ENCODE measurements at places on chromosomes 3 and 15.

- H3K36me3 ChIP-seq: peaks cover 40% of the 10 kb centered on the region
- H3K27me3 ChIP-seq: no peaks in the 10 kb centered on the region
- H3K4me1 ChIP-seq: peaks cover 33% of the 10 kb centered on the region
- H3K27ac ChIP-seq: peak overlapping the region; percentile 5
Observed at GRCh38 chr3:136938334-136938733, 19.4 kb upstream of the IL20RB start.

DNA sequence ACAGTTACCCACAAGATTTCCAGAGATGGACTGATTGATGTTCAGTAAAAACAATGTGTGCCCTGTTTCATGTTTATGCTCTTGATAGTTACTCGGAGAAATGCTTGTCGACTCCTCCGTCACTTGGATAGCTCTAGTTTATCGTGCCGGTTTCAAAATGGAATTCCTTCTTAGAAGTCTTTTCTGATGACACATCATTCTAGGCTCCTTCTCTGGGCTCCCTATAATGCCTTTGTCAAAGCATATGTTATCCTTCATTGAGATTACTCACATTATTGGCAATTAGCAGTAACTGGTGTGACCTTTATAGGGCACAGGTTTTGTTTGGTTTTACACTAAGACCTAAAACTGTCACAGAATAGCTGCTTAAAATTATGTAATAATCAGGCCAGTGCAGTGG, 201.8 kb downstream of the CNTN6 start:
- H3K27me3 ChIP-seq: no peaks in the 10 kb centered on the region
- H3K36me3 ChIP-seq: no peaks in the 10 kb centered on the region

GRCh38 chr15:99454107-99454809, 111.5 kb upstream of the MEF2A start:
- peaks cover 15% of the 10 kb centered on the region for H3K27me3 ChIP-seq
- no peak for ATAC-seq
- H3K27ac ChIP-seq: no peak overlapping the region
- peaks cover 17% of the 10 kb centered on the region for H3K4me1 ChIP-seq
- H3K4me3 ChIP-seq: no peak overlapping the region

DNA sequence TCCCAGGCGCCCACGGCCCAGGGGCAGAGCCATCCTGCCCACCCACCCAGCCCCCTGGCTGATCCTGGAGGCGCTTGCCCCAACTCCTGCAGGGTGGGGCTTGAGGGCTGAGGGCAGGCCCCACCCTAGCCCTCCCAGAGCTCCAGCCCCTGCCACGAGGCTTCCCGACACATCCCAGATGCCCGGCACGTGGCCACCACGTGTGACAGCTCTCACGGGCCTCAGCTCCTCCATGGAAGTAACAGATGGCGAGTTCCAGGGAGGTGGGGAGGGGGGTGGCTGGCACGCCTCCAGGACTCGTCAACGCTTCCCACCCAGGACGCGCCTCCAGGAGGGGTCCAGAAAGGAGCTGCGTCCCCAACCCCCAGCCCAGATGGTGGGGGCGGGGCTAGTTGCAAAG, 29.1 kb downstream of the PLXND1 start:
- H3K27ac ChIP-seq: no peak overlapping the region
- peak overlapping the region; percentile 58 for H3K4me3 ChIP-seq
- H3K27me3 ChIP-seq: no peaks in the 10 kb centered on the region
- no peaks in the 10 kb centered on the region for H3K36me3 ChIP-seq
- ATAC-seq: no peak

DNA sequence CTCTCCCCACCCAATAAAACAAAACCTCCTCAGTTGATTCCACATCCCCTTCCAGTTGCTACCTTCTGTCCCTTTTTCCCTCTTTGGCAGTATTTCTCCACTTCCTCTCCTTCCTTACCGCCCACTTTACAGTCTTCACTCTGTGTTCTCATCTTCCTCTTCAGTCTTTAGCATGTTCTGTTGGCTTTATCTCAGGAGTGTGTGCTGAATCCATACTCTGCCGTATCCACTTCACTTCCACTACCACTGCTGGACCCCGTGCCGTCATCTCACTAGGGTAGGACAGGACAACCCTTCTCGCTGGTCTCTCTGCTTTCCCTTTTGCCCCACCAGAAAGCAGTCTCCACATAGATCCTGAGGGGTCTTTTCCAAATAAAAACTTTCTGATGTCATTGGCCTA, 74.3 kb downstream of the FNDC3B start:
- H3K36me3 ChIP-seq: peaks cover 52% of the 10 kb centered on the region
- no peak overlapping the region for H3K27ac ChIP-seq
- no peaks in the 10 kb centered on the region for H3K27me3 ChIP-seq
- no peak overlapping the region for H3K4me3 ChIP-seq

- no peak overlapping the region for H3K4me3 ChIP-seq
- H3K4me1 ChIP-seq: no peaks in the 10 kb centered on the region
- H3K27ac ChIP-seq: no peak overlapping the region
- no peaks in the 10 kb centered on the region for H3K36me3 ChIP-seq
- no peak for ATAC-seq
- H3K27me3 ChIP-seq: peaks cover 7% of the 10 kb centered on the region
Observed at GRCh38 chr3:40057077-40057476, 247.7 kb downstream of the MYRIP start.

DNA sequence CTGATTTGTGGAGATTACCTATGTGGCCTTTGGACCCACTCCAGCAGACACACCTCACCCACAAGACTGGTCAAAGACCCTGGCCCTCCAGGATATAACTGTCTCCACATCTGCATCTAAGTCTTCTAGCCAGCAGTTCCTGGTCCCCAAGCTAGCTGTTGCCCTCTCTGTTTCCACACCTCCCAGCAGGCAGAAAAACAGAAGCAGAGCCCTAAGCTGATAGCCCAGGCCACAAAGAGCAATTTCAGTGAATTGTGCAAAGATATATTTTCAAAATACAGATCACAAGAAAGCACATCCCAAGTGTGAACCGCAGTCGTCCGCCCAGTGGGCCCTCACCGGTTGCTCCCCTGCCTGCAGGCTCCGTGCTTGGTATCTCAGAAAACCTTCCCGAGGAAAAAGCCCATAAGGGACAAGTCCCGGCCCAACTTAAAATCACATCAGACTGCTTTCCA, 2.6 kb downstream of the TNIK start:
- peaks cover 29% of the 10 kb centered on the region for H3K4me1 ChIP-seq
- H3K36me3 ChIP-seq: peaks cover 12% of the 10 kb centered on the region
- H3K27me3 ChIP-seq: no peaks in the 10 kb centered on the region
- no peak for ATAC-seq
- H3K4me3 ChIP-seq: peak overlapping the region; percentile 99
- H3K27ac ChIP-seq: peak overlapping the region; percentile 84

GRCh38 chr15:99387421-99388168, 136.3 kb downstream of the LRRC28 start:
- no peak overlapping the region for H3K27ac ChIP-seq
- peaks cover 6% of the 10 kb centered on the region for H3K4me1 ChIP-seq
- ATAC-seq: no peak
- H3K27me3 ChIP-seq: no peaks in the 10 kb centered on the region
- no peak overlapping the region for H3K4me3 ChIP-seq

- no peak for ATAC-seq
- H3K4me3 ChIP-seq: no peak overlapping the region
- no peaks in the 10 kb centered on the region for H3K4me1 ChIP-seq
- no peak overlapping the region for H3K27ac ChIP-seq
- H3K36me3 ChIP-seq: no peaks in the 10 kb centered on the region
Observed at GRCh38 chr15:67462875-67463274, 58.1 kb upstream of the C15orf61 start.

DNA sequence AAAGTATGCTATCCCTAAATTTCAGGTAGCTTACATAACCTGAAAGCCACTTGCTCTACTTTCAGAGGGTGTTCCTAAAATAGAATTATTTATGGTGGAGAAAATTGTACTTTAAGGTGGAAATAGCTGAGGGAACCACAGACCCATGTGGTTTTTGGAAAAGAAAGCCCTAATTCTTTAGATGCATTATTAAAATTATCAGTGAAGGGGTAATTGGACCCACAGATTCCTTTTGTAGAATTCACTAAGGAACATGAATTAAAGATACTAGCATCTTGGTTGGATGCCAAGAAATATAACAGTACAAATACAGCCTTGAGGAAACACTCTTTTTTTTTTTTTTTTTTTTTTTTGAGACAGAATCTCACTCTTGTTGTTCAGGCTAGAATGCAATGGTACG, 37.8 kb downstream of the DPPA2 start:
- H3K27ac ChIP-seq: no peak overlapping the region
- no peak for ATAC-seq
- H3K4me3 ChIP-seq: no peak overlapping the region
- no peaks in the 10 kb centered on the region for H3K4me1 ChIP-seq
- no peaks in the 10 kb centered on the region for H3K36me3 ChIP-seq
- H3K27me3 ChIP-seq: peaks cover 4% of the 10 kb centered on the region

- ATAC-seq: no peak
- no peak overlapping the region for H3K4me3 ChIP-seq
- no peak overlapping the region for H3K27ac ChIP-seq
- H3K27me3 ChIP-seq: no peaks in the 10 kb centered on the region
- no peaks in the 10 kb centered on the region for H3K4me1 ChIP-seq
Observed at GRCh38 chr3:176159796-176160195, 1037.5 kb downstream of the TBL1XR1 start.

DNA sequence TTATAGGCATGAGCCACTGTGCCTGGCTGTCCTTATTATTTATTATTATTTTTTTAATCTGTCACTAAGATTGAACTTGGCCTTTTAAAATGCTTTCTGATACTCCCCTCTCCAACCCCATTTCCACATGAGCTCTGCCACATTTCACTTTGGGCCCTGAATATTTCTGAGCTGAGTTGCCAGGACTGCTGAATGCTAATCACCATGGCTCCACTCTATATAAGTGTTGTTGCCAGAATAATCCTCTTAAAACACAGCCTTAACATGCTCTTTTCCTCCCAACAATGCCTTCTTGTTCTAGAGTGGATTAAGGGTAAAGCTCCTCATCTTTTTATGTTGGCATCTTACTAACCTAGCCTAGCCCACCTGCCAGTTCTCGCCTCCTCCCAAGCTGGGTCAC, 124.4 kb downstream of the PDZRN3 start:
- H3K4me3 ChIP-seq: no peak overlapping the region
- no peak overlapping the region for H3K27ac ChIP-seq
- ATAC-seq: no peak
- no peaks in the 10 kb centered on the region for H3K4me1 ChIP-seq
- peaks cover 15% of the 10 kb centered on the region for H3K27me3 ChIP-seq

DNA sequence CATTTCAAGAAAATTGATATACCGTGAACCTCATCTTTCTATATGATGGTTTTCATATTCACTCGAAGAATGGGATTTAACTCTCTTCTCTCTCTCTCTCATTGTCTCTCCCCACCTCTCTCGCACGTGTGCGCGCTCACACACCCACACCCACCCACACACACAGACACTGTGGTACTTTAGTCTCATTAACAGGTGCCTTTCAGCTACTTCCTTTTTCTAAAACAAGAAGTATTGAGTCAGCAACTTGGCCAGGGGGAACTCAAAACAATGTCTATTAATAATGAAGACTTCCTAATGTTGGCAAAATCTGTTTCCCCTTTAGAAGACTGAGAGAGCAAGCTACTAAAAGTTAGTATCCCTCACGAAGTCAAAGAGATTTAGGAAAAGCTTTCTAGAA, 150.7 kb downstream of the TMCO5A start:
- no peak overlapping the region for H3K27ac ChIP-seq
- peak overlapping the region; percentile 4 for H3K4me3 ChIP-seq
- H3K4me1 ChIP-seq: peaks cover 5% of the 10 kb centered on the region
- peaks cover 9% of the 10 kb centered on the region for H3K27me3 ChIP-seq

GRCh38 chr3:120683213-120683612, 1.2 kb upstream of the HGD start:
- no peak for ATAC-seq
- peaks cover 9% of the 10 kb centered on the region for H3K36me3 ChIP-seq
- H3K4me1 ChIP-seq: no peaks in the 10 kb centered on the region
- H3K27ac ChIP-seq: no peak overlapping the region

DNA sequence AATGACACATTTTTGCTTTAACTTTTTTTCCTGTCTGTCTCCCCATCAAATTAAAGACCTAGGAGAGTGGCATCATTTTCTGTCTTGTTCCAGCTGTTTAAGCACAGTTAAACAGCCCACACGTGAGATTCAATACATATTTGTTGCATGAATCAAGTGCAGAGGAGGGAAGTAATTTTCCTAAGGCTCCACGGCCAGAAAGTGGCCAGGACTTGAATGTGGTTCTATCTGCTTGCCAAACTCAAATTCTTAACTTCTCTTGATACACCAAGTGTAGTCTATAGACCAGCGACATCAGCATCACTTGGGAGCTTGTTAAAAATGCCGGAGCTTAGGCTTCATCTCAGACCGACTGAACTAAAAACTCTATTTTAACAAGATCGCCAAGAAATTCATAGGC, 724.8 kb upstream of the CFAP20DC start:
- H3K4me3 ChIP-seq: no peak overlapping the region
- no peak overlapping the region for H3K27ac ChIP-seq
- H3K36me3 ChIP-seq: no peaks in the 10 kb centered on the region
- peaks cover 18% of the 10 kb centered on the region for H3K4me1 ChIP-seq
- no peak for ATAC-seq
- H3K27me3 ChIP-seq: peaks cover 5% of the 10 kb centered on the region

- H3K4me1 ChIP-seq: peaks cover 8% of the 10 kb centered on the region
- no peaks in the 10 kb centered on the region for H3K36me3 ChIP-seq
- peaks cover 38% of the 10 kb centered on the region for H3K27me3 ChIP-seq
- H3K4me3 ChIP-seq: peak within 1 kb of the TSS; percentile 50
- ATAC-seq: peak; percentile 66
- no peak within 1 kb of the TSS for H3K27ac ChIP-seq
Observed at GRCh38 chr3:115623044-115623868, at the start of gene GAP43. GAP43 (plus strand) TSS chr3:115623510; CDS start chr3:115623690, 180 bp downstream.

DNA sequence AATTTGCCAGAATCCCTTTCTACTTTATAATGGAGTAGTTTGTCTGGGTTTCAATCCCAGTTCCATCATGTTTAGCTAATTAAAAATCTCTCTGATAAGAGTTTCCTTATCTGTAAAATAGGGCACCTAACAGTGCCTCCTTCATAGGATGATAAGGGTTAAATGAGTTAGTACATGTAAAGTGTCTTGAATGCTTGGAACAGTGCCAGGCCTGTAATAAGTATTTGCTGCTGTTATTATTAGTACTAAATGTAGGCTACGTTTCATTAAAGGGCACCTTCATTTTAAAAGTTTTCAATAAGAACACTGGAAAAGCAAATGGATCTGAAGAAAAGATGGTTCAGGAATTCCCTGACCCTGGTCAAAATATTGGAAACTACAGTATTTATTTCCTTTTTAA, 11.8 kb upstream of the SLC2A2 start:
- no peak overlapping the region for H3K27ac ChIP-seq
- H3K27me3 ChIP-seq: peaks cover 48% of the 10 kb centered on the region
- no peak overlapping the region for H3K4me3 ChIP-seq
- H3K36me3 ChIP-seq: no peaks in the 10 kb centered on the region

- no peak for ATAC-seq
- H3K36me3 ChIP-seq: no peaks in the 10 kb centered on the region
- no peak overlapping the region for H3K4me3 ChIP-seq
- peaks cover 14% of the 10 kb centered on the region for H3K27me3 ChIP-seq
- H3K27ac ChIP-seq: no peak overlapping the region
Observed at GRCh38 chr3:149990423-149990948, 19.8 kb upstream of the PFN2 start.

GRCh38 chr3:121958801-121959200, 63.2 kb downstream of the ILDR1 start:
- no peak for ATAC-seq
- no peak overlapping the region for H3K27ac ChIP-seq
- peaks cover 6% of the 10 kb centered on the region for H3K27me3 ChIP-seq
- H3K36me3 ChIP-seq: no peaks in the 10 kb centered on the region
- no peaks in the 10 kb centered on the region for H3K4me1 ChIP-seq
- H3K4me3 ChIP-seq: no peak overlapping the region
